Kidney (tissue), 22 donors: ENCODE measurements at places on chromosomes 5 and 9. TPM values are rescaled to one million over a fixed set of nuclear protein-coding genes. Genes with fewer than 3 reads are reported as not detected.

TEX10 gene
- polyA plus RNA-seq: 6.8 TPM

- no peak for DNase-seq
These were observed 107.3 kb upstream of the PTGER4 start for GRCh38 chr5:40572391-40572790.

- DNase-seq: peak; percentile 48
These were observed 62.2 kb upstream of the ADAMTS2 start for GRCh38 chr5:179407191-179408175.

SLC6A18 gene
- polyA plus RNA-seq: 1.5 TPM

GRCh38 chr9:88387036-88387551 lies 1.1 kb upstream of the SPIN1 start:
- no peak for DNase-seq

- DNase-seq: no peak
These were observed 212.8 kb downstream of the NXNL2 start for GRCh38 chr9:88747768-88748167.

ANKDD1B gene
- 2.3 TPM for polyA plus RNA-seq

BTNL8 gene
- polyA plus RNA-seq: 1.2 TPM

DNA sequence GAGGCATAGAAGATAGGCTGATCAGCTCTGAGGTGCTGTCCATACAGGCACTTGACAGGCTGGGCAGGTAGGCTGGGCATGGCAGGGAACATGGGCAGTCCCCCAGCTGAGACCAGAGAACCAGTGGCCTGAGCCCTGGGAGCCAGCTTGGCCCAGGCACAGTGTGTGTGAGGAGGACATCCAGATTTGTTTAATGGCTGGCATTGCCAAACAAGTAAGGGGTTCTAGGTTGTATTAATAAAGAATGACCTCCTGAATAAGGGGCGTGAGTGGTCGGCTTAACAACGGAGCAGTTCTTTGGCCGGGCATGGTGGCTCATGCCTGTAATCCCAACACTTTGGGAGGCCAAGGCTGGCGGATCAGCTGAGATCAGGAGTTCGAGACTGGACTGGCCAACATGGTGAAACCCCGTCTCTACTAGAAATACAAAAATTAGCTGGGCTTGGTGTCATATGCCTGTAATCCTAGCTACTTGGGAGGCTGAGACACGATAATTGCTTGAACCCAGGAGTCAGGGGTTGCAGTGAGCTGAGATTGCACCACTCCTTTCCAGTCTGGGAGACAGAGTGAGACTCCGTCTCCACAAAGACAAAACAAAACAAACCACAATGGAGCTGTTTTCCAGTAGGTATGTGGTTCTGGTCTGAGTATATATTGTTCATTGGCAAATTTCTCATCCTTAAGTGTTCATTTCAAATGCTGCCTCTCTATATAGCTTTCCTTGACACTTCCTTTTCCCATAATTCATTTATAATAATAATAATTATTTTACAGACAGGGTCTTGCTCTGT lies 56.2 kb downstream of the ANGPTL2 start:
- DNase-seq: no peak

GPR21 gene
- polyA plus RNA-seq: 0.34 TPM

DNA sequence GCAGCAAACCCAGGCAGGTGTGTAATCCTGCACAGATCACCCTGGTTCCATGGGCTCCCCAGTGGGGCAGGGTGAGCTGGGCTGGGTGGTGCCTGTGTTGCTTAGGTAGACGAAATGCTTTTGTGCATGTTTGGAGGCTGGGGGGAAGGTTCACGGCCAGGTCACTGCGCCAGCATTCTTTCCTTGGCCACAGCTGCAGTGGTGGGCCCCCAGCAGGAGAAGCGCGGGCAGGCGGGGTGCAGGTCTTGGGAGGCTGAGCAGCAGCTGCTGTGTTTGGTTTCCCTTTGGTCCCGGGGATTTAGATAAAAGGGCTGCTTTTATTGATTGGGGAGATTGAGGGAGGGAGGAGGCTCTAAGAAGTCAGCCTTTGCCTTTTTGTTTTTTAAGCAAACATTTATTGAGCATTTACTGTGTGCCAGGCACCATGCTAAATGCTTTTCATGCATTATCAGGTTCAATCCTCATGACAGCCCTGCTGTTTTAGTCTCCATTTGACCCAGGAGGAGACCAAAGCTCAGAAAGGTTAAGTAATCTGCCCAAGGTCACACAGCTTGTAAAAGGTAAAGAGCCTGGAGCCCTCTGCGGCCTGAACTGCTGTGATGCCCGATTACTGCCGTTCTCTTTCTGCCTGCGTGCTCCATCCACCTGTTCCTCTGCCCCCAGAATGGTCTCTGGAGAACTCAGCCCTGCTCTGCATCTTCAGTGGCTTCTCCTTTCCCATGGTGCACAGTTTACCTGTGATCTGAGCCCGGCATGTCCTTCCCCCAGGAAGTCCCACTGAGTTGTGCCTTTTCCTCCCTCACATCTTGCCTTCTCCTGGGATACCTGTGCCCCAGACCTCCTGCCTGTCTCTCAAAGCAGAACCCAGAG lies 94.4 kb downstream of the MACROH2A1 start:
- DNase-seq: no peak

GRIN1 gene
- not detected for polyA plus RNA-seq

- DNase-seq: no peak
These were observed 94.6 kb downstream of the SH3TC2 start for GRCh38 chr5:148968311-148968710.

TLX3 gene
- not detected for polyA plus RNA-seq

CYSTM1 gene
- 485 TPM for polyA plus RNA-seq

GRCh38 chr9:37566716-37567115 lies 9.5 kb downstream of the FBXO10 start:
- no peak for DNase-seq

- no peak for DNase-seq
These were observed 8.5 kb upstream of the PRXL2C start for GRCh38 chr9:96663506-96664120.

GRCh38 chr5:54678737-54679136 lies 161.2 kb downstream of the SNX18 start:
- no peak for DNase-seq

GRCh38 chr9:133370685-133371084 lies 5.2 kb downstream of the SURF4 start:
- DNase-seq: no peak

PROP1 gene
- not detected for polyA plus RNA-seq

CBY3 gene
- polyA plus RNA-seq: not detected

GRCh38 chr9:96149533-96150280 lies 152.3 kb downstream of the HSD17B3 start:
- DNase-seq: no peak

GRCh38 chr5:141258464-141258863 lies 13.3 kb downstream of the PCDHB15 start:
- no peak for DNase-seq

DNA sequence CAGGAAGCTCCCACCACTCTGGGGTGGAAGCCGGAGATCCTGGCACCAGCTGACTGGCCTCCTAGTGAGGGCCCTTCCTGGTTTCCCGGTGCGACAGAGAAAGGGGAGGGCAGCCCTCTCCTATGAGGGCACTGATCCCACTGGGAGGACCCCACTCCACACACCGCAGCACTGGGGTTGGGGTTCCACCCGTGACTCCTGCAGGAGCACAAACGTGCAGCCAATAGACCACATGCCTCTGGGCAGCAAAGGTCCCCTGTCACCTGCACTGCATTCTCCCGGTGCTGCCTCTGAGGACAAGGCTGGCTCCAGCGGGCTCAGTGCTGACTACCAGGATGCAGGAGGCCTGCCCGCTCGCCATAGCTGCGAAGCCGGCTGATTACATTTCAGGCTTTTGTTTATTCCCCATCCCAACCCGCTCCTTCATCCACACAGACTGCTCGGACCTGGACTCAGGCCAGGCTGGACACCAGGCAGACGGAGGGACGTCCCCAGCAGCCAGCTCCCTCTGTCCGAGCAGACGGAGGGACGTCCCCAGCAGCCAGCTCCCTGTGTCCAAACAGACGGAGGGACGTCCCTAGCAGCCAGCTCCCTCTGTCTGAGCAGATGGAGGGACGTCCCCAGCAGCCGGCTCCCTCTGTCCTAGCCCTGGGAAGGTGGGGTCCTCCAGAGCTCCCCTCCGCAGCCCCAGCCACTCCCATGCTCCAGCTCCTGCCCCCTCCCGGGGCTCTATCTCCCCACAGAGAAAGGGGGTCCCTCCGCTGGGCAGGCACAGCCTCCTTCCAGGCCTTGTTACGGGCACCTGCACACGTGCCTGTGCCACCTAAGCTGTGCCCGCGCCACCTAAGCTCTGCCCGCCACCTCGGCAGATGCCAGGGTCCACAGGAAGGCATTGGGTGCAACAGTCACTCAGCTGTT lies 8.8 kb upstream of the CEP72 start:
- no peak for DNase-seq

DNA sequence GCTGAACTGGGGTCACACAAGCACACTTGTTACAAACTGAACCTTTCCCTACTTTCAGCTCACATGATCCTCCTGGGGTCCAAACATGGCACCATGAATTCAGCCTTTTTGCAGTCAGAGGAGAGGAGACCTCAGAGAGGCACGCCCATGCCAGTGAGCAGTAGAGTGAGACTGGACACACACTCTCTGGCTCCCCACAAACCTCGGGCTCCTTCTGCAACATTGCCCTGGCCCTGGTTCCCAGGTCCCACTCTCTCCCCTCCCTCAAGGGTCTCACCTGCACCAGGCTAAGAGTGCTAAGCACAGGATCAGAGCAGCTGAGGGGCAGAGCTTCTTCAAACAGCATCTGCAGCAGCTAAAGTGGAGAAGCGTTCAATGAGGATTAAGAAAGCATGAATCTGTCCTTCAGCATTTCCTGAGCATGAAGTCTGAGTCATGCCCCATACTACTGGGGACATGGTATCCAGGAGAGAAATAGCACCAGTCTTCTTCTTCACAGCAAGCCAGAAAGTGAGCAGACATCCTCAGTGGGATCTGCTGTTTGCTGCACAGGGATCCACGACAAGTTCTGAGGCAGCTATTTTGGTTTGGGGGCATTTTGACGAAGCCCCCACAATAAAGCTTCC lies 27.2 kb downstream of the SLC35A4 start:
- DNase-seq: no peak

DHX29 gene
- 13.5 TPM for polyA plus RNA-seq

DNA sequence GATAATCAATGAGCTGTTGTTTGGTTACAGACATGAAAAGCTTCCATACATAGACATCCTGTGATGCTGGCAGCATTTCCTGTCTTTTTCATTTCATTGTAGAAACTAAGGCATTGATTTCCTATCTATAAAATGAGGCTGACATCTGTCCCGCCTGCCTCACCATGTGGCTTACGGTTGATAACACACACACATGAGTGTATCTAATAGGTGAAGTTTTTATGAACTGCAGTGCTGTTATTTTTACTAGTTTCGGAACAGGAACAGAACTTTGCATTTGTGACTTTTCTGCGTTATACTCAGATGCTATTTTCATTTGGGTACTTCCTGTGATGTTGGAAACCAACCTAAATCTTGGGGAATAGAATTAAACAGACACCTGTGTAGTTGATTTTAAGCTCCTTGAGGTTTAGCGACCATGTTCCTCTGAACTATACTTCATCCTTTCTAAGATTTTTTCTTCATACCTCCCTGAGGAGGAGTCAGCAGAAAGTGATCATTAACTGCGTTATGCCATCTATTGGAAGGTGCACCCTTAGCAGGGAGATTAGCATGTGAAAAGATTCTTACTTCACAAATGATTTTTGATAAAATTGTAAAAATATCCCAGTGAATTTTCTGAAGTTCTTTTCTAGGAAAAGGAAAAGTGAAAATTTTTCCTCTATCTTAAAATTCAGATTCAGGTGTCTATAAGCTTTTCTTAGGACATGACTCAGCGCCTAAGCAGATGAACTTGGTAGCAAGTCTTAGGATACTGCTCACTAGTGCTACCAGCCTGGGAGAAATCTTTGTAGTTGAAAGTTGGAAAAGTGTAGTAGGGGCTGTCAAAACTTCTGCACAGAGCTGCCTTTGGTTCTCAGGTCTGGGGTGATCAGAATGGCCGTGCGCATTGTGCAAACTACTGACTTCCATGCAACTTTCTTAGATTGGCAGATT lies 134.5 kb downstream of the TRIO start:
- DNase-seq: no peak

GRCh38 chr5:127385936-127386335 lies 95.3 kb downstream of the MEGF10 start:
- DNase-seq: no peak

TPPP gene
- polyA plus RNA-seq: 5.8 TPM

DNA sequence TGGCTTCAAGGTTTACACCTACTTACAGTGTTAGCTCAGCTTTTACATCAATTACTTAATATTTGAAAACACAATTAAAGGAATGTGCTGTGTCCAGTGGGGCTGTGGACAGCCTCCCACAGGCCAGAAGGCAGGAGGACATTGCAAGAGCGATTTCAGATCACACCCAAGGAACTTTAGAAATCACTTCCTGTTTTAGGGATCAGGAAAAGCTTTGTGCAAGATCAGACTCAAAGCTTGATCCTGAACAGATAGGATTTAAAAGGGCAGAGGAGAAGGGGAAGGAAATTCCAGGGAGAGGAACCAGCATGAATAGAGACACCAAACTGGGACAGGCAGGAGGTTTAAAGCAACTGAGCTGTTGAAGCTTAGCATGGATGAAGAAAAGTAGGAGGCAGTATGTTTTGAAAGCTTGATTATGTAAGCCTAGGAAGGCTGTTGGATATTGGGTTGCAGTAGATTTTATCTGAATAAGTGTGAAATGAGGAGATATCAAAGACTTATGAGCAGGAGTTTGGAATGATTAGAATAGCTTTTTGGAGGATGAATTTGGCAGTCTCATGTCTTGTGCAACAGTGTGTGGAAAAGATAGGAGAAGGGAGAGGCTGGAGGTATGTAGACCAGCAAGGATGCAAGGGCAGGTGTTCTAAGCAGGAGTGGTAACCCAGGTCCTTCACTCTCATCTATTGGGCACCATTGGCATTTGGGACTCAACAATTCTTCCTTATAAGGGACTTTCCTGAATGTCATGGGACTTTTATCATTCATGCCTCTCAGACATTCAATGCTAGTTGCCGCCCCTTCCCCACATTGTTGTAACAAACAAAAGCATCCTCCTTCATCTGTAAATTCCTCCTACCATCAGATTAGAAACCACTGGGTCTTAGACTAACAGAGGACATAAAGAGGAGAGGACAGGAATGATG lies 123.5 kb downstream of the TARS1 start:
- DNase-seq: no peak

- no peak for DNase-seq
These were observed 51.3 kb upstream of the GRIA1 start for GRCh38 chr5:153439130-153439529.

GRCh38 chr5:73687357-73687756 lies 61.4 kb downstream of the ARHGEF28 start:
- DNase-seq: no peak

RXRA gene
- polyA plus RNA-seq: 24.0 TPM

PCDH12 gene
- 7.4 TPM for polyA plus RNA-seq

GRCh38 chr9:87464110-87464991 lies 33.3 kb upstream of the DAPK1 start:
- peak; percentile 5 for DNase-seq
